Frontal cortex (tissue), 4 donors: ENCODE measurements at places on chromosomes 7 and 10.

DNA sequence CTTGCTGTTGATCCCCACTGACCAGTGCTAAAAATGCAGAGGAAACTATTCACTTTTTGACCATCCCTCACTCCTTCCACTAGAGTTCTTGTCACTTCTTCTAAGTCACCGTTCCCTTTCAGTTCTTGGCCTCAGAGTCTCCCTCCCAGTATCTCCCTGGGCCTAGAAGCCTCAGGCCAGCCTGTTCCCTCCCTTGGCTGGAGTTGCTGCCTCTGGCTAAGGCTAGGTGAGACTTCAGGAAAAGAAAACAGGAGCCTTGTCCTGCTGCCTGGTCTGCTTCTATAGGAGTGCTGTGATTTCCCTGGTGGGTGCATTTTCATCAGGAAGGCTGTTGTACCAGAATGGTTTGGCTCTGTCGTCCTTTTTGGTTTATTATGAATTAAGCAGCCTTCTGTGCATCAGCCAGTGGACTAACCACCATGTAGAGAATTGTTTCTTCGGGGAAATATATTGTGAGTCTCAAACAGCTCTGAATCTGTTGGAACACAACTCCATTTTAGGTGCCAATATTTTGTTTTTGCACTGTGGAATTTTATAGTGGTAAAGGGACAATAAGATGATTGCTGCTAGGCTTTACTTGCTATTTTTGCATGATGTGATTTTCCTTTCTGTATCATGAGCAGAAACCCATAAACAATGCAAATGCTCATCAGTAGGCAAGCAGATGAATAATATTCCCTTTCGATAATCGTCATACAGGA lies 233.4 kb upstream of the FZD1 start:
- DNase-seq: no peak

DNA sequence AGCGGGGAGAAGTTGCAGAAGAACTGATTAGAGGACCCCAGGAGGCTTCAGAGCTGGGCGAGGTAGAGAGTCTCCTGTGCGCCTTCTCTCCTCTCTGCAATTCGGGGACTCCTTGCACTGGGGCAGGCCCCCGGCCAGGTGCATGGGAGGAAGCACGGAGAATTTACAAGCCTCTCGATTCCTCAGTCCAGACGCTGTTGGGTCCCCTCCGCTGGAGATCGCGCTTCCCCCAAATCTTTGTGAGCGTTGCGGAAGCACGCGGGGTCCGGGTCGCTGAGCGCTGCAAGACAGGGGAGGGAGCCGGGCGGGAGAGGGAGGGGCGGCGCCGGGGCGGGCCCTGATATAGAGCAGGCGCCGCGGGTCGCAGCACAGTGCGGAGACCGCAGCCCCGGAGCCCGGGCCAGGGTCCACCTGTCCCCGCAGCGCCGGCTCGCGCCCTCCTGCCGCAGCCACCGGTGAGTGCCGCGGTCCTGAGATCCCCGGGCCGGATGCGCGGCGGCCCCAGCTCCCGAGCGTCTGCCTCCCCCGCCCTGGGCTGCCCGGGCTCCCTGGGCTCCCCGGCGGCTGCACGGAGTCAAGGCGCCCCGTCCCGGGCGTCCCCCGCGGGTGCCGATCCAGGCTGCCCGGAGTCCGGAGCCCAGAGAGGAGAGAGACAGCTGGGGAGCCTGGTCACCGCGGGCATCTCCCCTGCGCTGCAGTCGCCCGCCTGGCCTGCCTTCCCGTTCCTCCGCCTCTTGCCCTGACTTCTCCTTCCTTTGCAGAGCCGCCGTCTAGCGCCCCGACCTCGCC lies at the start of gene PLAU:
TSS of gene PLAU (plus strand) at position 369 of the 789 bp plus-strand sequence. CDS start 424 bp downstream, outside the sequence.
- peak; percentile 51 for DNase-seq

DNA sequence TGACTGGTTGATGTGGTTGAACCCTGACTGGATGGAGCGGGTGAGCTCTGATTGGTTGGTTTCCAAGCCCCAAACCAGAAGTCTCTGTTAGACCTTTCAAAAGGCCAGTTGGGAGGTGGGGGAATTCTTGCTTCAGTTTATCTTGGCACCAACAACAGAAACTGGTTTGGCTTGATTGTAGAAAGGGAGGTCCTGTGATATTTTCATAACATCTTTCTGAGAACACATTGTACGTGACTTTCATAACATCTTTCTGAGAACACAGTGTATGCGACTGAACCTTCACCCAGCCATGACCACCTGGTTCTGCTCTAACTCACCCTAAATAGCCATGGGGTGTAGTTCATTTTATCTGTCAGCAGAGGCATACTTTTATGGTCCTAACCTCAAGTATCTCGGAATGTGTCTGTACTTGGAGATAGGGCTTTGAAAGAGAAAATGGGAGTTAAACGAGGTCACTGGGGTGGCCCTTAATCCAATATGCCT lies 88.3 kb downstream of the GALNT17 start:
- no peak for DNase-seq

DNA sequence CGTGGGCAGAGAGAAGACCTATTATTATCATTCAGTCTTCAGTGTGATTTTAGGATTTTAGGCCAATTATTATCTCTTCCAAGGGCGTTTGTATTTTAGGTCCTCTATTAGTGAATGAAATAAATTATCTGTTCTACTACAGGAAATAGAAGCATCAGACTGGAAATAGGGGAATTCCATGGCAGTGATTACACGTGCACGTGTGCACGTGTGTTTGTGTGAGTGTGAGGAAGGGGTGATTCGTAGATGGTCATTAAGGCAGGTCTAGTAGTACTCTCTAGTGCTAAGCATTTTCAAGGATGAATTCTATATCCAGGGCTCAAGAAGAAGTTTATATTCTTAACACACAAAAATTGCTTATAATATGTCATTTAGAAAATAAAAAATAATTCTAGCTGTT lies 623.2 kb downstream of the GATA3 start:
- no peak for DNase-seq

DNA sequence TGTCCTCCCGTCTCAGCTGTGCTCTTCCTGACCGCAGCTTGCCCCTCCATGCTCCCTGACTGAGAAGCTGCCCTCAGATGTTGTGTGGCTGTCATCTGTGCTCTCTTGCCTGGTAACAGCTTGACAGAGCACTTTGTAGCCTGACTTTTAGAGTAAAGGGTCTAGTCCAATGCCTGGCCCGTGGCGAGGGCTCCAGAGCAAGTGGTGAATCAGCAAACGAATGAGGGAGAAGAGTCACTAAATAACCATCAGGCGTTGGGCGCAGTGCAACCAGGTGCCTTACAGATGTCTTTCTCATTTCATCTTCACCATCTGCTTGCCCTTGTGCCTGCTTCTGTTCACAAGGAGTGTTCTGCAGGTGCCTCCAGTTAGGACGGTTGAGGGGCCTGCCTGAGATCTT lies 45.6 kb downstream of the MKI67 start:
- no peak for DNase-seq

- DNase-seq: no peak
Observed at GRCh38 chr10:8051851-8052257, 2.6 kb upstream of the GATA3 start.

GRCh38 chr7:30841025-30841735 lies 70.0 kb downstream of the MINDY4 start:
- no peak for DNase-seq

DNA sequence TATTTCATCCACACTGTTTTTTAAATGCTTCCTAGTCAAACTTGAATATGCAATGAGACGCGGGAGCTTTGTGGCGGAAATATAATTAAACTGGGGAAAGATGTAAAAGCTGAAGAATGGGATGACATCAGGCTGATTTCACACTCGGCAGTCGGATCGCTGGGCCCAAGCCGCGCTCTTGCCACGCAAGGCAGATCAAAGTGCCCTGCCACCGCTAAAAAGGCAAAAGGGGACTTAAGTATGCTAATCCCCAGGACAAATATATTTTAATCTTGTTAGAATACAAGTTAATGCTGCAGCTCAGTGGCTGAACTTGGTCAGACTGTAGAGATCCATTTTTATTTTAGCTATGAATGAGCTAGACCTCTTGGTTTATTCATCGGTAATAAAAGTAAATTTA lies 13.8 kb downstream of the EN2 start:
- no peak for DNase-seq
